ENCODE measurements at places on chromosomes 5 and 9.

DNA sequence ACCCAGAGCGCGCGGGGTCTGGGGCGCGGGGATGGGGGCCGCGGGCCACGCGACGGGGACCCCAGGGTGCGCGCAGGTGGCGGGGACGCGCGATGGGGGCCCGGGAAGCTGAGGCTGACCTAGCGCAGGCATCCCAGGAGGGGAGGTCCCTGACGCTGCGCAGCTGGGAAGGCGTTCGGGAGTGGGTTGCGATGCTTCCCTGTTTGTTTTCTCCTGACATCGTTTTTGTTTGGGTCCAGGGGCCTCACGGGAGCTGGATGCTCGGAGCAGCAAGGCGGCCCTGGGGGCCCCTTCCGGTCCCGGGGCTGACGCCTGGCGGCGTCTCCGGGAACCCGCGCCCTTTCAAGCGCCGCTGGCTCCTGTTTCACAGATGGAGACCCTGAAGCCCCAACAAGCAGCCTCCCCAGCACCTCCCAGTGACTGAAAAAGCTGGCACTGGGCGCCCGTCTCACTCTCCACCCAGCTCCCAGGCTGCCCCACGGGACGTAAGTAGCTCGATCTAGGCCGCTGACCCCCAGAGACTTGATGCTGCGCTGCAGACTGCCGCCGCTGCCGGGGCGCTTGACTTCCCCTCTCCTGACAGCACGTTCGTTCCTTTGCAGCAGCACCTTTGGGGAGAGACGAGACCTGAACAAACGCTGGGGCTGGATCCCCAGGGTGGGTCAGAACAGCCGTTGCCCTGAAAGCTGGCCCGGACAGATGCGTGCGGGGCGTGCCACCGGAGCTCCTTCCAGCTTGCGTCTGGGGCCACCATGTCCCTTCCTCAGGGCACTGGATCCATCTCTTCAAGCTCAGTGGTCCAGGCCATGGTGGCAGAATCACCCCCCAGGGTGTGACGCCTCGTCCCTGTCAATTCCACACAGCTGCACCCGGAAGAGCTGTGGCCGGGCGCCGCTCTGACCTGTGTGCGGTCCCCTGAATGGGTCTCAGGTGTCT is 593 bp downstream of the BRD3OS start:
- DNase-seq, result no peak

DNA sequence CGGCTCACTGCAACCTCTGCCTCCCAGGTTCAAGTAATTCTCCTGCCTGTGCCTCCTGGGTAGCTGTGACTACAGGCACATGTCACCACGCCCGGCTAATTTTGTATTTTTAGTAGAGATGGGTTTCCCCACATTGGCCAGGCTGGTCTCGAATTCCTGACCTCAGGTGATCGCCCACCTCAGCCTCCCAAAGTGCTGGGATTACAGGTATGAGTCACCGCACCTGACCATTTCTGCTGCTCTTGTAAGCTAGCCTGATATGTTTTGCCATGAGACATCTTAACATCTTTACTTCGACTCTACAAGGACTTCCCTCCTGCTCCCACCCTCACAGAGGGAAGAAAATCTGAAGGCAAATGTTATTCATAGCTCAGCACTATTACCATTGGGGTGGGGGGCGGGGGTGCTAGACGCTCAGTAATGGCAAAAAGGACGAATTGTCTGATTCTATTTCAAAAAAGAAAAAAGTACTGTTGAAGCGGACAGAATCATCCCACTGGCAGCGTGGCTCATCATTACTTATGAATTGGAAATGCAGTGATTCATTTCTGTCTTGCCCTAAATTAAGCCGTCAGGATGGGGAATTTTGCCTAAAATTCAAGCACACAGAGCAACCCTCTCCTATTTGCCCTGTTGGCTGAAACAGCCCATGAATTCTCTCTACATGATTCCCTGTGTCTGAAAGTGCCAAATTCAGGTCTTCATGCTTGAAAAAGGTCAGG is 46.4 kb upstream of the WWC1 start:
- no peak for DNase-seq

- DNase-seq, result no peak
These were observed at the start of gene HAVCR1 for GRCh38 chr5:157059093-157059539. TSS of gene HAVCR1 (minus strand) at chr5:157059116. CDS start at chr5:157057943, 1,173 bp downstream.

- DNase-seq, result no peak
These were observed 10.3 kb downstream of the RHOBTB3 start for GRCh38 chr5:95741458-95741857.

DNA sequence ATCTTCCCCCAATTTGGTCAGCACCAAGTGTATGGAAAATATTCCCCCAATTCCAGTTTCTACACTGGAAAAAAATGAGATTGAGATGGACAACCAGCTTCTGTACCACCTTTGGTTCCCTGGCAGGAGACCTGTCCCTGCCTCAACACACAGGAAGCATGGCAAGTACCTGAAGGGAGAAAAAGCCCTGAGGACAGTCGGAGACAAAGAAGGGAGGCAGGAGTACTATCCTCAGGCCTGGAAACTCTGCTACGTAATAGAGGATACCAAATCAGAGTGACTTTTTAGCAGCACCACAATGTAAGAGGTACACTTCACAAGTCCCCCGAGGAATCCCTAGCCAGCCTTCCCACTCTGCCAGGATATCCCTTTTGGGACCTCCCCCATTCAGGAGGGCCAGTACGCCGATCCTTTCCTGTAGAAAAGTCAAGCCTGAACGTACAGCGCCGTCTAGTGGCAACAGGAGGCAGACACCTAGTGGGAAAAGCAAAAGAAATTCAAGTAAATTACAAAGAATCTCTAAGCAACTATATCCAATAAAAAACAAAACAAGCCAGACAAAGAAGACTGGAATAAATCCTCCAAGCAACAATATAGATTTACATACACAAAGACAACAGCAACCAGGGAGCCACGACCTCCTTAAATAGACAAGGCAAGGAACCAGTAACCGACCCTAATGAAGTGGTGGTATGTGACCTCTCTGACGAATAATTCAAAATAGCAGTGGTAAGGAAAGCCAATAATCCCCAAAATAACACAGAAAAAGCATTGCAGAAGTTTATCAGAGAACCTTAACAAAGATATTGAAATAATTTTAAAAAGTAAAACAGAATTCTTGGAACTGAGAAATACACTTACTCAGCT is 63.3 kb upstream of the SLCO6A1 start:
- no peak for DNase-seq

GRCh38 chr5:80059354-80059980 is 24.3 kb downstream of the THBS4 start:
- DNase-seq, result no peak

DNA sequence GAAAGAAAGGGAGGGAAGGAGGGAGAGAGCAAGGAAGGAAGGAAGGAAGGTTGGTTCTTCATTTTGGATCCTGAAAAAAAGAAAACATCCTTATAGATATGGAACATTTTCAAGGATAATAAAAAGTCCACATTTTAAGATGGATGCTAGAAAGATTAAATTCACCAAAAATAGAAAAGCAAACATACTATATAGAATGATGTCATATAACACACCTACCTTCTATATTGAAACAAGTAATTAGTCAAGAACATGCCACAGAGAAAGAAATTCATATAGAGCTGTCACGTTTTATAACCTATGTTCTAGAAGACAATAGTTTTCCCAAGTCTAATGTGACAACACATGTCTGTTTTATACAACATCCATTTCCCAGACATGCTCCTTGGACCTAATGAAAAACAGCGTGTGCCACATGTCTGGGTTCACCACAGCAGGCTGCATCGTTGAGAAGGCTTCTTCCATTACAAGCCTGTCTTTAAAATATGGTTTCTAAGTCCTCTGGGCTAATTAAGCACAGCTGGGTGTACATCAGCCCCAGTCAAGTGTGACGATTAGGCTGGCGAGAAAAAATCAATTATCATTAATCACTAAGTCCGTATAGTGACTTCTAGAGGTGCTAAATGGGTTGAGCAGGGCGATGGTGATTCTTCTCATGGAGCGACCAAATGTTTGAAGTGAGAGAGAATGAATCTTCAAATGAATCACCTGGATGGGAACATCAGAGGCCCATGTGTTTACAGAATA is 301.8 kb downstream of the TLE1 start:
- DNase-seq, result no peak

DNA sequence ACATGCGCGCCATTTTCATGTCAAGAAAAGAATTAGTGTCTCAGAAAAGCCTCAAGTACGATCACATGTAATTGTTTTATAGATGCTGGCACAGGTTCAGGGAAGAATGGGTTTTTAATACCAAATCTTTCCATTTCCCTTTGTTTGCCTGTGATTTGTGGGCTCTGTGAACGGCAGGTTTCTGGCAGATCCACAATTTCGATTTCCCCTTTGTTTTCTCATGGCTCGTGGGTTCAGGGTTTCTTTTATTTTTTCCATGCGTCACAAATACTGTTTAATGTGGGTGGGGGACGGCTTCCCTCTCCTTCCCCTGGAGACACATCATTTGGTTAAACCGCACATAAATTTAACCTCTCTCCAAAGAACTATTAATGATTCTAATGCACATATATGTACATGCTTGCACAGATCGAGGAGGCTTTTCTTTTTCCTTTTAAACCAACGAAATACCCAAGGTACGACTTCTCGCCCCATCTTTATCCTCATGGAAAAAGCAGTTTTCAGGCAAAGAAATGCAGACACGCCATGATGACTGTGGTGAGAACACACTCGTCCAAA is 195.9 kb downstream of the SLIT3 start:
- DNase-seq, result no peak

DNA sequence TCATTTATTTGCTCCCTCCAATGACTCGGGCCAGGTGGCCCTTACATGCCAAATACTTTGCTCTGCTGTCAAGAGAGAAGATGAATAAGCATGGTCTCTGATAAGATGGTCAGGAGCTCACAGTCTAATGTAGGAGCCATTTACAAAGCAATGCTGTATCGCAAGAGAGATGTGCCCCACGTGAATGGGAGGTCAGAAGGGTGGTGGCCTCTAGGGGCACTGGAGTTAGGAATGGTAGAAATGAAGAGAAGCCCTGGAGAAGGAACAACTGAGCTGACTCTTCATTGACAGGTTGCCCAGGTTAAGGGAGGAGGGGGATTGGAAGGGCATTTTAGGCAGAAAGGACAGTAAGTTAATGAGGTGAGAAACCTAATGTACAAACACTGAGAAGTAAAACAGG is 286.5 kb downstream of the KCTD16 start:
- DNase-seq, result no peak

- DNase-seq, result no peak
These were observed 23.3 kb upstream of the F2R start for GRCh38 chr5:76692651-76693050.

GRCh38 chr9:77817590-77818311 is 169.6 kb upstream of the GNA14 start:
- DNase-seq, result no peak

DNA sequence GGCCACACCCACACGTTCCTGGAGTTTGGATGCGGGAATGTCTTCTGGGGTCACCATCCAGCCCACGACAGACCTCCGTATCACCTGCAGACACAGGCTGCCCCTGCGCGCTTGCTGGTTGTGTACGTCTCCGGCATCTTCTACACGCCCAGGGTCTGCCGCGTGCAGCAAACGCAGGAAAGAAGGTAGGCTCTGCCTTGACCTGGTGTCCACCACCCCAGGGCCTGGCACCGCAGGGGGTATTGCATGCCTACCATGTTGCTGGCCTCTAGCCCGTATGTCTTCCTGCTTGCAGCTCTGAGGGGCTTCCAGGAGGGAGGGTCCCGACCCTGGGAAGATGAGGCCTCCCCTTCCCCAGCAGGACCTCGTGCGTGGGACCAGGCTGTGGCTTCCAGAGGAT is 298.8 kb upstream of the IRX4 start:
- DNase-seq, result no peak

GRCh38 chr5:165127941-165128340 is 1622.5 kb downstream of the MAT2B start:
- no peak for DNase-seq

DNA sequence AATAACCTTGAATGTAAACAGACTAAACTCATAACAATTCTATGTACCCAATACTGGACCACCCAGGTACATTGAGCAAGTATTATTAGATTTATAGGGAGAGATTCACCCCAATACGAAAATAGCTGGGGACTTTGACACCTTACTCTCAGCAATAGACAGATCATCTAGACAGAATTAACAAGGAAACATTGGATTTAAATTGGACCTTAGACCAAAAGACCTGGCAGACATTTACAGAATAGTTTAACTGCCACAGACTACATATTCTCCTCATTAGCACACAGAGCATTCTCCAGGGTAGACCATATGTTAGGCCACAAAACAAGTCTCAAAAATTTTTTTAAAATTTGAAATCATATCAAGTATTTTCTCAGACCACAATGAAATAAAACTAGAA is 397.4 kb downstream of the PIK3R1 start:
- no peak for DNase-seq

GRCh38 chr5:87137283-87137682 is 130.4 kb upstream of the RASA1 start:
- no peak for DNase-seq

DNA sequence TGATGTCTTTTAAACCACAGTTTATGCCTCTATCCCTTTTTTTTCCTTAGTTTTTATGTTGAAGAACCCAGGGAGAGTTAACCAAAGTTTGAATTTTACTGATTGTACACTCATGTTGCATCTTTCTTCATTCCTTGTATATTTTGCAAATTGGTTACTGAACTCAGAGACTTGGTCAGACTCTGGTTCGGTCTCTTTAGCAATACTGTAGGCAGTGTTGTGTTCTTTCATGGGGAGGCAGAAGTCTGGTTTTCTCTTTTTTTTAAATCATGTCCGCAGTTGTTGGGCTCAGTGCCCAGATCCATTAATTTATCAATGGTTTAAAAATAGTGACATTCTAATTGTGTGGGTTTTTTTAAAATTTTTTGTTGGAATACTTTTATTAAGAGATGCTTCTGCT is 23.4 kb downstream of the UBE2R2 start:
- DNase-seq, result no peak

- no peak for DNase-seq
These were observed 184.0 kb downstream of the HSPA4 start for GRCh38 chr5:133235696-133236426.

- no peak for DNase-seq
These were observed 28.5 kb upstream of the CSF1R start for GRCh38 chr5:150114773-150115408.

GRCh38 chr9:83061990-83062650 is 822 bp downstream of the RASEF start:
- no peak for DNase-seq

- no peak for DNase-seq
These were observed 180.4 kb downstream of the PRR16 start for GRCh38 chr5:120644516-120644915.

Data from BJ (cell line).